ENCODE measurements at places on chromosomes 3 and 15.
A peak's percentile ranks its signal among the peaks of the same experiment; 100 is the strongest.

GRCh38 chr15:81894061-81894460, 151.8 kb downstream of the MEX3B start:
- no peak for DNase-seq

- no peak for DNase-seq
Measured at GRCh38 chr3:195128255-195129071, 142.5 kb downstream of the XXYLT1 start.

DNA sequence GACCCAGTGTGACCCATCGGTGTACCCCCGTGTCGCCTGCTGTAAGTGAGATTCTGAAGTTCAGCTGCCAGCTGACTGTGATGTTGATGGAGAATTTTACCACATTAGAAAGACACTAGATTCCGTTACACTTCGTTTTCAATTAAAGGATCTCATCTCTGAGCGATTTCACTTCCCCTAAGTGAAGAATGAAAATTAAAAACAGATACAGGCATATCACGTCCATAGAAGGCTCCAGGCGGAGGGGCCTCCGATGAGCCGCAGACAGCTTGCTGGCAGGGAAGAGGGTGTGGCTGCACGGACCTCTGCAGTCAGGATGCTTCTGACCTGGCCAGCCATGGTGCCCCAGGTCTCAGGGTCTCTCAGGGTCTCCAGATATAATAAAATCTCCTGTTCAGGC, 6.6 kb upstream of the CPN2 start:
- no peak for DNase-seq

DNA sequence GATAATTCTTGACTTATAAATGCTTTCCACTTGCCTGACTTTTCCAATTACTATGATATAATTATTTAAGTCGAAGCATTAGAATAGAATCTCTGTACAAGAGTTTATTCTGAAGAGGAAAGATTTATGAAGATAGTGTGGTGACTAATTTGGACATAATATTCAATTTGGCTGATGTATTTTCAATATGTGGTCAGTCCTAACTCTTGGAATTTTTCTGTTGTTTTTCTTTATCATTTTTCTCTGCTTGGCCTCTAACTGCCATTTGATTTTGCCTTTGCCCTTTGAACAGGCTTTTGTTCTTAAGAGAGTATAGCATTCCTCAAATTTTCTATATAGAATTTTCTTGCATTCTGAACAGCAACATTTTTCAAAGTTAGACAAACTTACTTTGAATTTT, 2.6 kb upstream of the MDFIC2 start:
- DNase-seq, result no peak

GRCh38 chr3:32340039-32340438, 51.6 kb upstream of the CMTM7 start:
- peak; percentile 61 for DNase-seq

GRCh38 chr3:31409389-31409788, 123.3 kb upstream of the STT3B start:
- DNase-seq, result no peak

DNA sequence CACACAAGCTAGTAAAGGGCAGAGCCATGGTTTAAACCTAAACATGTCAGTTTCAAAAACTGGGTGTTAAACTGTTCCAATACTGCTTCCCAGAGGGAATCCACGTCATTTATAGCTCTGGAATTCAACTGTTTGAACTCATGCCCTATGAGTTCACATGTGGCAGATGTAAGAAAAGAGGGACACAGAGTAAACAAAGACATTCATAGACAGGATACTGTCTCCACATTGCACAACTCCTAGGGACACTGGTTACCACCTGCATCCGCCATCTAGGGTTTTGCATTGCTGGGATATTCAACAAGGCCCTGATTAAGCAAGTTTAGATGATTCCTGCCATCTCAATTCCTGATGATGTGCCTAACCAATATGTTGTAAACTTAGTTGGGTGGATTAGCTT, 134.1 kb upstream of the COL8A1 start:
- no peak for DNase-seq

DNA sequence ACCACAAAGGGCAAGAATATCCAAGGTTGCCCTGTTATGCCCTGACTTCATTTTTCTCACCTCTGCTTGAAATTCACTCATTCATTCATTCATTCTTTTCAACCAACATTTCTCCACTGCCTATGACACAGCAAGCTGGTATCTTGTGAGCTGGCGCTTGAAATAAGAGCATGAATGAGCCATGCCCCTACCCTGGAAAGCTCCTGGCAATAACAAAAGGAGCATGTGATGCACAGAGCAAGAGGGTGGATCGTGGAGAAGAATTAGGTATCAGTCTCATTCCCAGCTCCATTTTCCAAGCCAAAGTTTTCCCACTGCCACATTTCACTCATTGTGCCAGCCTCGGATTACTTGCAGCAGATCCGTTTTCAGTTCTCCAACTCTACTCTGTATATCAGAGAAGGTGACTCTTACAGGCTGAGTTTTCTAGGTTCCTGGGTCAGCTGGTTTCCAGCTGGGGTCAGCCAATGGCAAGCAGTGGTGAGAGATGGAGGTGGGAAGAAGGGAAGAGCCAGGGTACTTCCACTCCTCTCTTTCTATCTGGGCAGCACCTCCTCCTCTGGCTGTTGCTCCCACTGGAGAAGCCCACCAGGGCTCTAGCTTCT, 144.8 kb downstream of the SUCLG2 start:
- DNase-seq, result no peak

- DNase-seq, result no peak
Measured at GRCh38 chr3:171841620-171842000, 1.5 kb upstream of the TMEM212 start.

GRCh38 chr15:77418391-77418965, 1.4 kb downstream of the PEAK1 start:
- DNase-seq, result peak; percentile 9

- DNase-seq, result no peak
Measured at GRCh38 chr15:66430627-66431255, 44.0 kb downstream of the MAP2K1 start.

- peak; percentile 93 for DNase-seq
Measured at GRCh38 chr15:64842986-64843561, 1.4 kb downstream of the PLEKHO2 start.

- no peak for DNase-seq
Measured at GRCh38 chr3:171558188-171558696, 98.0 kb upstream of the TNIK start.

GRCh38 chr3:147118611-147119010, 287.7 kb downstream of the ZIC4 start:
- no peak for DNase-seq

DNA sequence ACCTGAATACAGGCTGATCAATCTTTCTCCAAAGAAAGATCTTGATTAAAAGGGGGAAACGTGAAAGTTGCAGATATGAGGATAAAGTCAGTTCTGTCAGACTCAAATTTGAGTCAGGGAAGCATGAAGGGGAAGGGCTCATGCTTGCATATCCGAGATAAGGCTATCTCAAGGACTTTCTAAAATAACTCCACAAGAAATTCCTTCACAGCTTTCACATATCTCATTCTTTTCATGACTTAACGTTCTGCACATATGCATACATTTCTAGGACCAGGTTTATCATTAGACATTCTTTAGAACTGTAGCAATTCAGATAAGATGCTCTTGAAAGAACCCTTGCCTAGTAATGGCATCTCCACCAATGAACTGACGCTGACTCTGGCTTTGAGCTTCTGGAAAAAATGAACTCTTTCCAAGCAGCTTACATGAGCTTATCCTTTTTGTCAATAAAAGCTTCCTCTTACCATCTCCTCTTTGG, 15.9 kb downstream of the SH3GL3 start:
- no peak for DNase-seq

DNA sequence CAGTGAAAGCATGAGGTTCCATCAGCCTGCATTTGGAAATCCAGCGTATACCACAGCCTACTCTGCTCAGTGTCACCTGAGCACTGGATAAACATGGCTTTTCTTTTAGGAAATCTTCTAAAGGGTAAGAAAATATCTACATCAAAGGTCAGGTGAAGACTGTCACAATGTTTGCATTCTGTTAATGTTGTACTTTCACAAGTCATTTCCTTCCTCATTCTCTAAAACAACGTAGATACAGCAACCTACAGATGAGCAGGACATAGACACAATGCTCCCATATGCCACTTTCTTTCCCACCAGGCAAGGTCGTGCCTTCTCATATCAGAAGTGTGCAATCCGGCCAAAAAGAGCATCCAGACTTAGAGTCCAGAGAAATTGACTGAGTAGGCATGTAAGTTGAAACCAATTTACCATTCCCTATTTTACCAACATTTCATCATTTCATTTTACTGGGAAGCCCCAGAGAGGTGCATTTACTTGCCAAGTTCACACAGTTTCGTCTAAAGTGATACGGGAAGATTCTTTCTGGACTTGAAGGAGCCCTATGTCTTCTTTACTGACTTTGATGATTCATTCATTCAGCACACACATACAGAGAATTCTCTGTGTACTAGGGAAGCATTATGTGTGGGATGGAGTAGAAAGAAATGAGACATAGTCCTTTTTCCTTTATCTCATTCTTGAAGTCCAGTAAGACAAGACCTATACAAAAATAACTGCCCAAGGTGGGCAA, 30.6 kb upstream of the LPP start:
- peak; percentile 18 for DNase-seq

DNA sequence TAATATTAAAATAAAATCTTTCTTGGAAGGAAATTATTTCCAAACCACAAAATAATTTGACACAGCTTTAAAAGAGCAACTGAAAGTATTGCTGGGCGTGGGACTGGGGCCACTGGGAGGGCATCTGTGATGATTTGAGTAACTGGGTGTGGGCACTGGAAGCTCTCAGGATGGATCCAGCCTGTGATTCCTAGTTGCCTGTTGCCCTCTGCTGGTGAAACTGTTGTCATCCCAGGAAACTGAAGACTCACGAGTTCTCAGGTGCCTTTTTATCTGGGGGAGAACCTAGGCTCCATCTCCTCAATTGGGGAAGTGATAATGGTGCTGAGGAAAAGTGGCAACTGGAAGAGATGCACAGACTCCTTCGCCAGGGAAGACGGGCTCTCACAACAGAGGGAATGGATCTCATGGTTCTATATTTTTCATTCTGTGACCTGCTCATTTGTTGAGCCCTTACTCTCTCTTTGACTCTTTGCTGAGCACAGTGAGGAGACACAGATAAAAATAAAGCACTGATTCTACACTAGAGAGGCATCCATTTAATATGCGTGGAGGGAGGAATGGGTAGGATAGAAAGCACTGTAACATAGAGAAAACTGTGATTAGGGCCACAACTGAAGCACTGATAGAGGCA, 61.6 kb downstream of the TPRG1 start:
- peak; percentile 40 for DNase-seq

DNA sequence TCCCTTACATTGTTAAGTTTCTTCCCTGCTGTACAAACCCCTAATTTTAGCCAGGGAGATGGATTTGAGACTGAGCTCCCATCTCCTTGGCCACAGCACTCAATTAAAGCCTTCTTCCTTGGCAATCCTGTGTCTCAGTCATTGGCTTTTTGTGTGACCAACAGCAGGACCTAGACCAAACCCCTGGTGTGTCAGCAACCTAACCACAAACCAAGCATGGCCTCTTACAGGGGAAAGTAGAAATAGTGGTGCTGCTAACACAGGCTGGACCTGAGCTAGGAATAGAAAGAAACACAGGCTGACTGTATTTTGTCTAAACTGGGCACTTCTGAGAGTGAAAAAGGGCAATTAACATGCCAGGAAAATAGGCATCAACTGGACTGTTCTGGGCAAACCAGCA, 37.9 kb downstream of the PPCDC start:
- DNase-seq, result peak; percentile 92

- DNase-seq, result peak; percentile 37
Measured at GRCh38 chr3:38454884-38455638, 1.4 kb downstream of the ACVR2B start.

- DNase-seq, result peak; percentile 81
Measured at GRCh38 chr3:125594125-125594524, 1.2 kb downstream of the OSBPL11 start.

GRCh38 chr15:62740141-62741004, 302.2 kb upstream of the TPM1 start:
- DNase-seq, result no peak

DNA sequence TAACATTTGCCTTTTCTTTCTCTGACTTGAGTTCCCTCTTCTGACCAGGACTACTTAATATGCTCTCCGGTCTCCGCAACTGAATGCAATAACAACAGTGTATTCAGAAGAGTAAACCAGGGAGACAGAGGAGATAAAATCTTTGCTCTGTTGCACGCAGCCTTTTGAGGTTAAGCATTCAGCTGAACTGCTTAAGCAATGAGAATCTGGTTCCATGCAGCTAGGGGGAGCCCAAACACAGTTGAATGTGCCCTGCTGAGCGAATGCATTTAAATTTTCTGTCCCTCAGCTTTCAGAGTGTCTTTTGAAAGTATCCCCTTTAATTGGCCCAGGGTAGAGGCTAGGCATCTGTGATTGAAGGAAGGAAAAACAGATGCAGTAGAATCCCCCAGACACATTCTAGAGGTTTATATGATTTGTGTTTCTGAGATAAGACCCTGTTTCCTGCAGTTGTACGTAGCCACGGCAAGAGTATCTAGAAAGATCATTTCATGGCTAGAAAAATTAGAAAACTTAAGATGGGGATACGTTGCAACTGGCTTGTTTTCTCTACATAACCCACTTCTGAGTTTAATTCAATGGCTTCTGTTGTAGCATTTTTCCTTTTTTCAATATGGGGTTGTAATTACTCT, 309.6 kb downstream of the TUSC7 start:
- peak; percentile 56 for DNase-seq

DNA sequence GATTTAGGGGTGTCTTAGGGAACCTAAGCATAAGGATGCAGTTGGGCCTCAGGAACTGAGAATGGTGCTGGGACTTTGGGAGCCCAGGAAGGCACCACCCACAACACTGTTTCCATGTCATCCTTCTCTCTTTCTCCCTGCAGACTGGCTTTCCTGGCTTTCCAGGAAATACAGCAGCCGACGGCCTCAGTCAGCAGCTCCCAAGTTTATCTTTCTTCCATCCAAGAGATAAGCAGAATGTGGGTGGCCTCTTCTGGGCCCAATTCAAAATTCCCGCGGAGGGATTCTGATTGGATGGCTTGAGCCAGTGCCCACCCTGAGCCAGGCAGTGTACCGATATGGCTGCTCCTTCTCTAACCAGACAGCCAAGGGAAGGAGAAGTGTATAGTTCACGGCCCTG, 4.5 kb upstream of the CLN6 start:
- no peak for DNase-seq

GRCh38 chr15:85752491-85752961, 42.2 kb downstream of the KLHL25 start:
- no peak for DNase-seq

GRCh38 chr3:108159105-108159504, 63.1 kb downstream of the IFT57 start:
- no peak for DNase-seq

DNA sequence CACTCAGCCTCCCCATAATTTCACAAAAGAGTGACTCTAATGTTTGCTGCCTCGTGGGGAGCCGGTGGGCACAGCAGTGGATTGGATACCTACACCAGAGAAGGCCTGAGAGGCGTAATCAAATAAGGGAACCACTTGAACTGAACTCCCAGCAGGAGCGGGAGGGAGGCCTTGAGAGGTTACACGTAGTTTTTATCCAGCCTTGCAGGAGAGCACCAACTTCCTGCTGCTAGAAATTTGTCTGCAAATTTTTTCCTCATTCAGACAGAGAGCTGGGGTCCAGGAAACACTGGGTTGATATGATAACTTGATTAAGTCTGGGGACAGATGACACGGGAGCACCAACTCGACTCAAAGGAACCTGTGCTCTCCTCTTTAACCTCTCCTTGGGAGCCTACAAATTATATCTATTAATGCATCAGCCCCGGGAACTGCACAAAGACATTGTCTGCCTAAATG, 69.8 kb downstream of the HES1 start:
- peak; percentile 76 for DNase-seq

Measured in NB4 (cell line).